ENCODE measurements at places on chromosomes 13 and 19.

DNA sequence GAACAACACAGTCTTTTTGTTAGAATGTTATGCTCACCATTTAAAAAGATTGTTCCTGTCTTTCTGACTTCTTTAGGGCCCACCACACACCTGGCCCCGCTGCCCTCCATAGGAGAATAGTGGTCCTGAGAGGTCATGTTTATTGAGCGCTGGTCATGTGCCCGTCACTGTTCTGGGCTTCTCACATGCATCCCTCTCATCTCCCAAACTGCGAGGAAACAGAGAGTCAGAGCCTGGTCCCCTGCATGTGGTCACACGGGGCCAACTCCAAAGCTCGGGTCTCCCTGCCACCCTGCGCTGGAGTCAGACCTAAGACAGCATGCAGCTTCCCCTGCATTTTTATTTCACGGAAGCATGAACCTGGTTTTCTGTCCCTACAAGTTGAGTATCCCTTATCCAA lies 70.4 kb upstream of the GPR183 start:
- no peak for DNase-seq

GRCh38 chr19:1097810-1098176 lies 2.6 kb upstream of the POLR2E start:
- DNase-seq, result no peak

- no peak for DNase-seq
Observed at GRCh38 chr19:13981021-13981420, 25.1 kb downstream of the RFX1 start.

- no peak for DNase-seq
Observed at GRCh38 chr13:23609414-23609760, 39.2 kb downstream of the TNFRSF19 start.

- no peak for DNase-seq
Observed at GRCh38 chr13:29847501-29847983, 2.9 kb downstream of the UBL3 start.

Data from stimulated activated naive CD4-positive, alpha-beta T cell treated with Interleukin-2 at 50 U/mL for 16 hours (primary cell).